ENCODE measurements at places on chromosomes 13 and 19.

- no peak for DNase-seq
Observed at GRCh38 chr19:57068921-57069697, 50.7 kb upstream of the USP29 start.

DNA sequence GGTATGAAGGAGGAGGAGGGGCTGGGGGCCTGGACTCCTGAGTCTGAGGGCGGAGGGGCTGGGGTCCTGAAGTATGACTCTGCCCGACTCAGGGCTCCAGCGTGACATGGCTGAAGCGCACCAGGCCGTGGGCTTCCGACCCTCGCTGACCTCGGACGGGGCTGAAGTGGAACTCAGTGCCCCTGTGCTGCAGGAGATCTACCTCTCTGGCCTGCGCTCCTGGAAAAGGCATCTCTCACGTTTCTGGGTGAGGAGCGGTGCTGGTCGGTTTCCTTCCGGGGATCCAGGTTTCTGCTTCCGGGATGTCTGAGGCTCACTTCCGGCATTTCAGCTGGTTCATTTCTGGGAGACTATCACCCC, 1.2 kb downstream of the CPT1C start:
- DNase-seq, result no peak

- no peak for DNase-seq
Observed at GRCh38 chr19:48900477-48901406, 630 bp downstream of the NUCB1 start.

- DNase-seq, result no peak
Observed at GRCh38 chr13:25915840-25916518, 135.8 kb downstream of the SHISA2 start.

DNA sequence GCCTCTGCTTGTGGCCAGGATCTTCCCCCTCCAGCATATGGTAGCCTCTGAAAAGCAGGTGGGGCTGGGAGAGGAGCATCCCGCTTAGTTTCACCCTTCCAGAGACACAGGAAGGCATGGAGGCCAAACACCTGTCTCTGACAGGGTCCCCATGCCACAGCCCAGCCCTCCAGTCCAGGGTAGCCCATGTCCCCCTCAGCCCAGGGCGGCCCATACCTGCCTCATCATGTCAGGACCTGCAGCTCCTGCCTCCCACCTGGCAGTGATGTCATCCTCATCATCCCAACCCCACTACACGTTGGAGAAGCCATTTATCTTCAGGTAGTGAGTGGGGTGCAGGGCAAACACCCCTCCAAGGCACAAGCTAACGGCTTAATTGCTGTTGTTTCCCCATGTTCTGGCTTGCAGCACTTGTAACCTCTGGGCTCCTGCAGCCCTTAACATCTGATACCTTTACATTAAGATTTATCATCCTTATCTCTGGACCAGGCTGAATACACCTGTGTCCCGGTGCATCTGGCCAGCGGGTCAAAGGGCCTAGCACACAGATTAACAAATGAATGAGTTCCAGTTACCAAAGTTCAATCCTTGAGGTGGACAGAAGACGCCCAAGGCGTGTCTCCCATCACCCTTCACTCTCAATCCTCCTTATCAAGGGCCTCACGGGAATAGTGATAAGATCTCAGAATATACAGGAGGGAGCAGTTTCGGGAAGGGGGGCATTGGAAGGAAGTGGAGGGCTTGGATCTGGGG, 22.2 kb downstream of the ZNF175 start:
- no peak for DNase-seq

Data from cortex of kidney (tissue), 1 donor.